HTR-8/SVneo (cell line): ENCODE measurements at places on chromosomes 4 and X.

- DNase-seq = no peak
Measured at GRCh38 chrX:147779173-147779572, 132.5 kb upstream of the FMR1 start.

DNA sequence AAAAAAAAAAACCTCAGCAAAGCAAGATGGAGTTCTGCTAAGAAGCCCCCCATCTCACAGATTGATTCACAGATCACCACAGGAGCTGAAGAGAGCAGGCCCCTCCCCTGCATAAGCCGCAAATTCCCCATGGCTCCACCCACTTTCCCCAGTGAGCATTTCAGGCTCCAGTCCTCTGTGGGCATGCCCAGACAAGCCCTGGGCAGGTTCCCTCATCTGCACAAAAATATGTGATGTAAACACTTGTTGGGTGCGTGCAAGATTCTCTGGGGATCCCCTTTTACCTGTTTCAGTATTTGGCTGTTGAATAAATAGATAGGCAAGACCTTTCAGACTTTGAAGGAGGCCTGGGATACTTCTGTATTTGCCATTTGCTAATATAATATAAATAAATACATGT is 514.3 kb downstream of the PCDH7 start:
- DNase-seq = no peak

GRCh38 chrX:124239911-124240310 is 92.5 kb upstream of the TEX13D start:
- DNase-seq = no peak

DNA sequence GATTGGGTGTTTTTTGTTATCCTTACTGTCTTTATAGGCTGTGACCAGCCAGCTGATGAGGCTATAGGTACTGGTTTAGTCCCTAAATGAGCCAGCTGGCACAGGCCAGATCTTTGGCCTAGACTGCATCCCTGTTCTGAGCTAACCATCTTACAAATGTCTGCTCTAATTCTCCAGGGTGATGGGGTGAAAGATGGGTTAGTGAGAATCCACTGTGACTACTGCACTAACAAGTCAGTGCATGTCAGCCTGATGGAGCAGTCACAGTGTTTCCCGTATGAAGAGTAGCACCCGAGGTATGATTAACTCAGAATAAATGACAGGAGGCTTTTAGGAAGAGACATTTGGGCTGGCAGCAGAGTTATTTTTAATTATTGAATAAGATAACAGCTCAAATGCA is 181.0 kb downstream of the DCTD start:
- no peak for DNase-seq

DNA sequence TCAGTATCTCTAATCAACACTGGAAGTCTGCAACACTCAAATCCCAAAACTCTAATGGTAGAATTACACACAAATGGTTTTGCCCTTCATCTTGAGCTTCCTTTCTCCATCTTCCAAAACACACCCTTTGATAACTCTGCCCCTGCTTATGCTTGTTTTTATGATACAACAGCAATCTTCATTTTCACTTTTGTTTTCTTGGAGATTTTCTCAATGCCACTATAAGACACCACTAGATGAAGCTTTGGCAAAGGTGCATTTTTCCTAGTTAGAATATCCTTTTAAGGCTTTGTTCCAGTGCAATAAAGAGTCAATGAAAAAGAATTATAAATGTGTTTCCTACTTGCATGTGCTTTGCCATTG is 472.4 kb upstream of the NWD2 start:
- no peak for DNase-seq

- no peak for DNase-seq
Measured at GRCh38 chr4:77073106-77073809, 2.5 kb downstream of the CCNI start.

DNA sequence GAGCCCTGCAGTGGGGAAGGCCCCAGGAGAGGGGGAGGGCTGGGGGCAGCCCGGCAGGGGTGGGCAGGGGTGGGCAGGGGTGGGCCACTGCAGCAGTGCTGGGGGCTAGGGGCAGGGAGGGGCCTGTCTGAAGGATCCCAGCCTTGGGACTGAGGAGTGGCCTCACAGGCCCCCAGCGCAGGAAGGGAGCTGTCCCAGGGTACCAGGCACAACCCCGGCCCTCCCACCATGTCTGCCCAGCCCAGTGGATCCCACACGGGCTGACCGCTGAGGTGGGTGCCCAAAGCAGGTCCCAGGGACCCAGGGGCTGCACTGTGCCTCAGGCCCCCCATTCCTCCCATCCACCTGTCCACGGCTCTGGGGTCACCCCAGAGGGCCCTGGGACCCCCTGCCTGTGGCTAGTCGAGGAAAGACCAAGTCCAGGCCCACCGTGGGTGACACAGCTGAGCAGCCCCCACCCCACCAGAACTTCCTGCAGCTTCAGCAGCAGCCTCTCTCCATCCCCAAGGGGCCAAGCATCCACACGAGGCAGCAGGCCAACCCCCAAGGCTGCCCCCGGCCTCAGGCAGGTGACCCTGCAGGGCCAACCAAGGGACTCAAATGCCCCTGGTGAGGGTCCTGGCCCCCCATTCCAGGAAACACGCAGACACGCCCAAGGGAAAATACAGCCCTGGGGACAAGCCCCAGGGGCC is 46.4 kb downstream of the FAM53A start:
- DNase-seq = no peak

GRCh38 chrX:131067216-131067615 is 9.1 kb downstream of the ARHGAP36 start:
- DNase-seq = no peak

DNA sequence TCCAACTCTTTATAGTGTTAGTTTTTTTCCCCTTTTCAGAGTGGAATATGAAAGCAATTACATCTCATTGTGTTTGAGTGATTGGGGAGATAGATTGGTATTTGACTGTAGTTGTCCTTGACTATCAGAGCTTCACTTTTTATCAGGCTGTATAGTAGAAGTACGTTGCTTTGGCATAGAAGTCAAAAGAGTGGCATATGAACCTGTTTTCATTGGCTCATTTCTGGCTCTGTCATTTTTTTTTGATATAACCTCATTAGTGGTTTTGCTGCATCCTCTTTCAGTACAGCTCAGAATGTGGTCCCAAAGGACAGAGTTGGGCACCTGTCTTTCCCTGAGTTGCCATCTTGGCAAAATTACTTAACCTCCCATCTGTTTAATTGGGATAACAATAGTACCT is 1.4 kb downstream of the TMA16 start:
- DNase-seq = no peak

GRCh38 chrX:23919706-23920320 is 12.0 kb downstream of the CXorf58 start:
- DNase-seq = no peak

DNA sequence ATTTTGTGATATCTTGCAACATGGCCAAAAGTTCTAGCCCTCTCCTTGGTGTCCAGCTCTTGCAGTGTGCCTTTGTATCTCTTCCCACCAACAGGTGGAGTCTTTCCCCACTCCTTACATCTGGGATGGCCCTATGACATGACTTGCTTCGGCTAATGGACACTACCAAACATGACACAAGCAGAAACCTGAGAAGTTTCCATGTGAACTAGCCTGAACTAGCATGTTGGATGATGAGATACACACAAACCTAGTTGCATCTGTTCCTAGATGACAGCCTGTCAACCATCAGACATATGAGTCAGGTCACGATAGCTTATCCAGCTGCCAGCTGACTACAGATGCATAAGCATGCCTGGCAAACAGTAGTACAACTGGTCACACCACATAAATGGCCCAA is 207.5 kb upstream of the FTHL17 start:
- DNase-seq = peak; percentile 19

DNA sequence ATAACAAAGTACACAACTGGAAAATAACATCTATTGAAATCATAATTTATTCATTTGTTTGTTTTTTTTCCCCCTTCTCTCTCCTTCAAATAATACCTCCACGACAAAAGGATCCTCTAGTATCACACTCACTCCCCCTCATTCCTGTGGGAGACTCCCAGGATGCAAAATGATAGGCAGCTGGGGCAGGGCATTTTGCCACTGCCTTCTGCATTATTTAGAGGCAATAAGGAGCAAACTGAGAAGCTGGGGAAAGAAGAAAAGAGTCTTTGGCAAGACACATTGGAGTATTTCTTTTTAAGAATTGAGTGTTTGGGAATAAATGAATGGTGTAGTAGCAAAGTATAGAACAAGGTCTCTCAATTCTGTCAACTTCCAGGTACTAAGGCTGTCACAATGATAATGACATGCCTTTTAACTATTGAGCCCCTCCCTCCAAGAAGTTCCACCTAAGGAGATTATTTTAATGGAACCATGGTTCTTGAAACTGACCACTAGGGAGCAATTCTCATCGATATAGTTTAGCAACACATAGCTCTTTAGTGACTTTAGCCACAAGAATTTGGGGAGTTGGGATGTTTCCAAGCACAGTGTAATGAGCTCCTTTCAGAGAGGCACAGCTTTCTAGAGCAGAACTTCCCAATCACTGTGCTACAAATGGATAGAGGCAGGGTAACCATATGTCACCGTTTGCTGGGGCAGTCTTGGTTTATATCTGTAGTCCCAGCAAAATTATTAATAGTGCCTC is 303.3 kb downstream of the FRMPD4 start:
- DNase-seq = peak; percentile 24

- no peak for DNase-seq
Measured at GRCh38 chr4:179472164-179472563, 2029.9 kb upstream of the AGA start.

GRCh38 chr4:119068529-119068962 is 67.1 kb upstream of the MYOZ2 start:
- peak; percentile 19 for DNase-seq

- no peak for DNase-seq
Measured at GRCh38 chr4:1234309-1234695, 14.6 kb downstream of the CTBP1 start.

DNA sequence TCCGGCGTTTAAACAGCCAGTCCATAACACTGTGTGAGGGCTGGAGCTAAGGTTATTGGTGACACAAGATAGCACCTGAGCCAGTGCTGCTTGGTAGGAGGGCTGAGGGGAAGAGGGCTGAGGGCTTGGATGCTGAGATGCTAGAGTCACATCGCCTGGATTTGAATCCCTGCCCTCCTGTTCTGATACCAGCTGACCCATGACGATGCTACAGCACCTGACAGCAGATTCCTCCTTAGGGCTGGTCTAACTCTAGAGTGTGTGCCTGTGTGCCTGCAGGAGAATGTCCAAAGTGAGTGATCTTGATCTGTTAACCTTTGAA is 102.5 kb downstream of the PTTG2 start:
- DNase-seq = no peak

DNA sequence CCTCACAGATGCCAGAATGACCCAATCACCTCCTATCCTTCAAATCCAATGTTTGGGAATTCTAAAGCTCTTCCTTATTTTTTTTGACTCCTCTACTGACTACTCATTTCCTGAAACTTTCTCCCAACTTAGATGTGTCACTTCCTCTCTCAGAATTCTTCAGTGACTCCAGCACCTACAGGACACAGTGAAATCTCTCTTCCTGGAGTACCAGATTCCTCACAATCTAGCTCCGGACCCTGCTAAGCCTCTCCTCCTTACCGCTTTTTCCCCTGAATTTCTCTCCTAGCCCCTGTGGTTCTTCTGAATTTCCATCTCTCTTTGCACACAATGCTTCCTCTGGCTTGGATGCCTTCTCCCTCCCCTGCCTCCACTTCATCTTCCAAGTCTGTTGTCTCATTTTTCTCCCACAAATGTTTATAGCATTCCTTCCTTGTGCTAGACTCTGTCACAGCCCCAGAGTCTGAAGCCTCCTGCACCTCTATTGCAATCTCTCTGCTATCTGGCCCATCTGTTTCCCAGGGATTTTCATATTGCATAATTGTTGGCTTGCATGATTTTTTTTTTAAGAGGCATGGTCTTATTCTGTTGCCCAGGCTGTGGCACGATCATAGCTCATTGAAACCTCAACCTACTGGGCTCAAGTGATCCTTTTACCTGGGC is 80.1 kb downstream of the ANAPC4 start:
- peak; percentile 42 for DNase-seq

- DNase-seq = no peak
Measured at GRCh38 chr4:179626687-179627086, 2184.4 kb upstream of the AGA start.

DNA sequence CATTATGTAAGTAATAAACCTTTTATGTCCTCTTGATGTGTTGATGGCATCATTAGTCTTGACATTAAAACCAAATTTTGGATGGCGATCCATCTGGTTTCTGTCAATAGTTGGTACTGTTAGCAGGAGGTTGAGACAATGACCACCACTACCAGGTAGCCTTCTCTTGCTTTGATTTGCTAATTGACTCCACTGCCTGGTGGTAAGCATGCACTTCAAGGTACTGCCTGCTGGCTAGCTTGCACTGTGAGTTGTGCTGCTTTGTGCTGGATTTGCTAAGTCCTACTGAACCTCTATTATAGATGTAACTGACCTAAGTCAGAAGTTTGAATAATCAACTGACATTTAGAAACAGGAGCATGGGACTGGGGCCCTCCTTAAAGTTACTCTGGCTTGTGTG is 46.3 kb downstream of the ATP1B4 start:
- DNase-seq = no peak

- DNase-seq = peak; percentile 19
Measured at GRCh38 chr4:32858971-32859370, 2138.8 kb downstream of the PCDH7 start.

GRCh38 chrX:29225670-29226069 is 638.4 kb downstream of the IL1RAPL1 start:
- DNase-seq = no peak

GRCh38 chr4:99413140-99413539 is 22.0 kb downstream of the ADH7 start:
- no peak for DNase-seq

DNA sequence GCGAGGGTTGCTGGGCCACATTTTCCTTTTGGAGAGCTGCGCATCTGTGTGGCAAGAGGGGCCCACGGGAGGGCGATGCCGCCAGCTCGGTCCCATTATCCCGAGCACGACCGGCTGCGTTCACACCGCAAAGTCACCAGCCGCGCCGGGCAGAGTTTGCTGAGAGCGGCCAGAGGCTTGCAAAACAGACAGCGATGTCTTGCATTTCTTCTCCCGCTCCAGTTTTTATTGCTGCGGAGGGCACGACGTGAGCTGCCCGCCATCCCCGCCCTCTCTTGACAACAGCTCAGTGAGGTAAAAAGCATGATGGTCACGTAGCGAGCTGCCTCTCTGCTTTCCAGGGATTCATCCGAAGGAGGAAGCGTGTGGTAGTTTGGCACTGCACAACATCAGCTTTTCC is 102.1 kb upstream of the TENM3 start:
- no peak for DNase-seq

DNA sequence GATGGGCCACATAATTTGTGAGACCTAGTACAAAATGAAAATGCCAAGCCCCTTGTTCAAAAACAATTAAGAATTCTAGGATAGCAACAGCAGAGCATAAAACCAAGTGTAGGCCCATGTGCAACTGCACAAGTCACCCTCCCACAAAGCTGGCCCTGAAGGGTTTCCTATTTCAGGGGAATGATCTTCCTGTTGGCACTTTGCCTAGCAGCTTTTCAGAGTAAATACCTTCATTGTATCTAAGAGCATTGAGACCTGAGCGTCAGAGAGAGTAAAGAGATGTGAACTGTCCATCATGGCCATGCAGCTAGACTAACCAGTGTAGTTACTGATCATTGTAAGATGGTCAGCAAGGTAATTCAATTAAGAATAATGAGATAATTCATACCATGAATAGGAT is 113.6 kb downstream of the CNKSR2 start:
- DNase-seq = no peak
